ENCODE measurements at places on chromosomes 13 and 19.

DNA sequence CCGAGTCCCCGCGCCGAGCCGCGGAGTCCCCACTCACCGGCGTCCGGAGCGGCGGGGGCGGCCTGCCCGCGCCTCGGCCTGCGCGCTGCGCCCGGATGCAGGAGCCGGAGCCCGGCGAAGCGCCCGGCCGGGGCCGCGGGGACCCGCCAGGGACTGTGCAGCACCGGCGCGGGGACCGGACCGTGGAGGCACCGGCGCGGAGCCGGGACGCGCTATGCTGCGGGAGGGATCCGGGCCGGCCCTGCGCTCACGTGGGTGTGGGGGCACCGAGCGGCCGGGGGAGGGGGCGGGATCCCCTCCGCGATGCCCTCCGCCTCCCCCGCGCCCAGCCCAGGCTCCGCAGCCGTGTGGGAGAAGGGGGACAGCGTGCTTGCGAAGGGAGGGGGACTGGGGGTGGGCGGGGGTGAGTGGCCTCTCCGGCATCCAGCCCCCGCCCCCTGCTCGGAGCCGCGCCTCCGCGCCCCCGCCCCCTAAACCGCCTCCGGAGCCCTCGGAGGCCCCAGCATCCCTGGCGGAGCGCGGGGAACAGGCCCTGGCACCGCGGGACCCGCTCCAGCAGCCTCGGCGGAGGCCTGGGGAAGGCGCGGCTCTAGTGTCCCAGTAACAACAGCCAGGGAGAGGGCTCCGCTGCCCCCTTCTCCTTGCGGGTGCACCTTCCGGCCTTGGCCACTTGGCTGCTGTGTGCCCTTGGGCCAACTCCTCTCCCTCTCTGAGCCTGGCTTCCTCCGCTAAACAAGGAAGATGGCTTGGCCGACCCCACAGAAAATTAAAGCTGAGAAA lies at the start of gene SLC1A6:
SLC1A6 (minus strand) TSS at position 389 of the 780 bp plus-strand sequence. CDS start 6,954 bp downstream, outside the sequence.
- DNase-seq: no peak

DNA sequence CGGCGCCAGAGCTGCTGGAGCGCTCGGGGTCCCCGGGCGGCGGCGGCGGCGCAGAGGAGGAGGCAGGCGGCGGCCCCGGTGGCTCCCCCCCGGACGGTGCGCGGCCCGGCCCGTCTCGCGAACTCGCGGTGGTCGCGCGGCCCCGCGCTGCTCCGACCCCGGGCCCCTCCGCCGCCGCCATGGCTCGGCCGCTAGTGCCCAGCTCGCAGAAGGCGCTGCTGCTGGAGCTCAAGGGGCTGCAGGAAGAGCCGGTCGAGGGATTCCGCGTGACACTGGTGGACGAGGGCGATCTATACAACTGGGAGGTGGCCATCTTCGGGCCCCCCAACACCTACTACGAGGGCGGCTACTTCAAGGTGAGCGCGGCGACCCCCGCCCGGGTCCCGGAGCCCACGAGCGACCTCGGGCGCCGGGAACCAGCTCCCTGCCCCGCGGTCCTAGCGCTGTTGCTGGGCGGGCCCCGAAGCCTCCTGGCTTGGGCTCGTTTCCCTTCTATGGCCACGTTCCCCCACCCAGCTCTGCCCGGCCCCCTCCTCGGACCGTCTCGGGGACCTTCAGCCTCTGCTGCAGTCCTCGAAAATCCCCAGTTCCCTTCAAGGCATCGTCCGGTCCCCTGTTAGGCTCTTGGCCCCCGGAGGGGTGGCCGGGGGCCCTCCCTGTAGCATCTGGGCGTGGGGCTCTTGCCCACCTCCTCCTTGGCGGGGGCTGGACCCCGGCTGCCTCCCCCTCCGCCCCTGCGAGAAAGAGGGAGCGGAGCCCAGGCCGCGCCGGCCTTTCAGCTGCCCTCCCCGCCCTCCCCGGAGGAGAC lies at the start of gene CDC34:
CDC34 (plus strand) TSS at position 8 of the 808 bp plus-strand sequence; CDS start at position 180, 172 bp downstream.
- no peak for DNase-seq

DNA sequence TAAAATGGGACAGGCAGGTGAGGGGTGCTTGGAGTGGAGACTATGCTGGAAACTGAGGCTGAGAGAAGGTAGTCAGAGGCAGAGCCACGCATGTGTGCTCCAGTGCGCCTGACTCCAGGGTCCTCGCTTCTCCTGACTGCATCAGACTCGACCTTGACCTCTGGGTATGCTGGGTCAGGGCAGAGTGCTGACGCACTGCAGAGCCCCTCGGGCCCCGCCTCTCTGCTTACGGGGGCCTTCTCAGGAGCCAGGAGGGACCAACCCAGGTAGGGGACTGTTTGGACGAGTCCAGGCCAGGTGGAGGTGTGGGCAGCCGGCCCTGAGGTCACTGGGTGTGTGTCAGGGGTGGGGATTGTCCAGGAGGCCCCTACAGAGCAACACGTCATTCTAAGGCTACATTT lies 22.9 kb upstream of the SLC7A10 start:
- no peak for DNase-seq

DNA sequence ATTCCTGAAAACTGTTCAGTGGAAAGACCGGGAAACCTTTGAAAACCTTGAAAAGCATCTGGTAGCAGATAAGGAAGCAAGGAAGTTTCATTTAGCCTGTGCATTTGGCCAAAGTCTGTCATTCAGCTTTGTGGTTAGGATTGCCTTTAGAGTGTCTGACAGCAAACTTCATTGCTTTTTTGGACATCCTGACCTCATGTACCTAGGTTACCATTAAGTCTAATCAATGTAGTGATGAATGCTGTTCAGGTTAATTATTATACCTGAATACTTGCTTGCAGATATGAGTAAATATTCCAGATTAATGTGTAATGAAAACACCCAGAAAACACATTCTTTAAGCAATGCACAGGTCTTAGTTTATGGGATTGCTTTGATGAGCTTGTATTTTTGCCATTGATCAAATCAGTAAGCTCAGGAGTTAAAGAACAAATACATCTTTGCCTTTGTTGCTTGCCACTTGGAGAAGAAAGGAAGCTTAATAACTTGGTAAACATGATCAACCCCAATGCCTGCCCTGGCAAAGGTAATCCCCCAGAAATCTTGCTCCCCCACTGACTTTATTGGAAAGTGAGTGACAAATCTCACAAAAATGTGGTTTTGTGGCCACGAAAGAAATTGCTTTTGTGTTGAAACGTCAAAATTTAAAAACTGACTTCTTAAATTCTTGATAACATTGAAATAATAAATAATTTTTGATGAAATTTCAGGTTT lies 87.4 kb downstream of the SLC15A1 start:
- DNase-seq: no peak

GRCh38 chr19:39686739-39687138 lies 17.5 kb upstream of the LGALS14 start:
- DNase-seq: no peak

GRCh38 chr13:112947796-112948195 lies 21.2 kb upstream of the MCF2L start:
- no peak for DNase-seq

DNA sequence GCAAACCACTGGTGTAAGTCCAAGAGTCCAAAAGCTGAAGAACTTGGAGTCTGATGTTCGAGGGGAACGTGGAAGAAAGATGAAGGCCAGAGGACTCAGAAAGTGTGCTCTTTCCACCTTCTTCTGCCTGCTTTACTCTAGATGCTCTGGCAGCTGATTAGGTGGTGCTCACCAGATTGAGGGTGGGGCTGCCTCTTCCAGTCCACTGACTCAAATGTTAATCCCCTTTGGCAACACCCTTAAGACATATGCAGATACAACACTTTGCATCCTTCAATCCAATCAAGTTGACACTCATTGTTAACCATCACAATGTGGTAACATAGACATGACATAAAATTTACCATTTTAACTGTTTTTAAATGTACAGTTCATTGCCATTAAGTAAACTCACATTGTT lies 249.5 kb downstream of the COG6 start:
- DNase-seq: no peak

DNA sequence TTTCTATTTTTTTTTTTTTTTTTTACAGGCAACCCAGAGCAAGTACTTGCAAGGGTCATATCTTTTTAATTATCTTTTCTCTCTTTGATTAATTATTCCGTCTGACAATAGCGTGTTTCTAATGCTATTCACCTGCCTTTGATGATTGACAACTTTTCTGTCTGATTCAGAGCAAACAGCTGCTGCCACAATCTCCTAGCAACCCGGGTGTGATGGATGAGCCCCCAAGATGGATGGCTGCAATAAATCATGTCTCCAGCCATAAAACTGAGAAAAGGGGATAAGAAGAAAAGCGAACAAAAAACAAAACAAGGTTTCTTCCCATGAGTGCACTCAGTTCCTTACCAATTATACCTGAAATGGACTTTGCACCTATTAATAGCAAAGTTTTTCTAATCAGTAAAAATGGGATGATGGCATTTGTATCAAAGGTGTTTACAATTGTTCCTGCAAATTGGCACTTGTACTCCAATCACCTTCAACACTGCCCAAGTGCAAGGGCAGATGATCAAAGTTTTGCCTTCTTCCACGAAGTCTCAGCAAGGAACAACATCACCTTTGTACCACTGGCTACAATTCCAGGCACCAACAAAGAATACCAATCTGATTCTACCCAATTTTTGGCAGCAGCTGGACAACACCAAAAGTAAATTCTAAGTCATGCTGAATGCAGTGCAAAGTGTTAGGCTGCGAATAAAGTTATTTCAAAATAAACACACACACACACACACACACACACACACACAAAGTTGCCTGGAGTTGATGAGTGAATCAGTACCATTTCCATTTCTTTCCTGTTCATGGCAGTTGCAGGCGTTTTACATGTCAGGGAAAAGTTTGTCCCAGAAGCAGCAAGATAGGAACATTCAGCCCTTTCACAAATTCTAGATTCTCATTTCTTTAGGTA lies 12.0 kb downstream of the TSHZ3 start:
- no peak for DNase-seq

DNA sequence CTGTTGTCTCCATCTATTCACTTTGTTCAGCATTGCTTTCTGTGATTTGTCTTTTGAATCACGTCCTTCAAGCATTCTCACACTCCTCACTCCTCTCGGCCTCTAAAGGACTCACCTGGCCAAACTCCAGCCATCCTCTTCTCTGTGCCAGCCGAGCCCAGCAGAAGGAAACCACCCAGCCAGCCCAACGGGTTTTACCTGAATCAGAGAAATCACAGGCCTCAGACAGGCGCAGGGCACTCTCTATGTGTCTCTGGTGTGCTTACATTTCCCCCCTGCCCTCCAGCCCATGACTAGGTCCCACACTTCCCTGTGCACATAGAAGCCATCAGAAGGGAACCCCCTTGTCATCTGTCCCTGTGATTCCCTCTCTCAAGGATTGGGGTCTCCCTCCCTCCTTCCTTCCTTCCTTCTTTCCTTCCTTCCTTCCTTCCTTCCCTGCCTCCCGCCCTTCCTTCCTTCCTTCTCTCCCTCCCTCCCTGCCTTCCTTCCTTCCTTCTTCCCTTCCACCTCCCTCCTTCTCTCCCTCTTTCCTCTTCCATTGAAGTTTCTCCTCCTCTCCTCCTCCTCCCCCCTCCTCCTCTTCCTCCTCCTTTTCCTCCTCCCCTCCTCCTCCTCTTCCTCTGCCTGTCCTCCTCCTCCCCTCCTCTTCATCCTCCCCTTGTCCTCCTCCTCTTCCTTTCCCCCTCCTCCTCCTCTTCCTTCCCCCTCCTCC lies 8.8 kb upstream of the ZNF541 start:
- no peak for DNase-seq

GRCh38 chr19:38298821-38299680 lies 5.0 kb upstream of the C19orf33 start:
- no peak for DNase-seq

DNA sequence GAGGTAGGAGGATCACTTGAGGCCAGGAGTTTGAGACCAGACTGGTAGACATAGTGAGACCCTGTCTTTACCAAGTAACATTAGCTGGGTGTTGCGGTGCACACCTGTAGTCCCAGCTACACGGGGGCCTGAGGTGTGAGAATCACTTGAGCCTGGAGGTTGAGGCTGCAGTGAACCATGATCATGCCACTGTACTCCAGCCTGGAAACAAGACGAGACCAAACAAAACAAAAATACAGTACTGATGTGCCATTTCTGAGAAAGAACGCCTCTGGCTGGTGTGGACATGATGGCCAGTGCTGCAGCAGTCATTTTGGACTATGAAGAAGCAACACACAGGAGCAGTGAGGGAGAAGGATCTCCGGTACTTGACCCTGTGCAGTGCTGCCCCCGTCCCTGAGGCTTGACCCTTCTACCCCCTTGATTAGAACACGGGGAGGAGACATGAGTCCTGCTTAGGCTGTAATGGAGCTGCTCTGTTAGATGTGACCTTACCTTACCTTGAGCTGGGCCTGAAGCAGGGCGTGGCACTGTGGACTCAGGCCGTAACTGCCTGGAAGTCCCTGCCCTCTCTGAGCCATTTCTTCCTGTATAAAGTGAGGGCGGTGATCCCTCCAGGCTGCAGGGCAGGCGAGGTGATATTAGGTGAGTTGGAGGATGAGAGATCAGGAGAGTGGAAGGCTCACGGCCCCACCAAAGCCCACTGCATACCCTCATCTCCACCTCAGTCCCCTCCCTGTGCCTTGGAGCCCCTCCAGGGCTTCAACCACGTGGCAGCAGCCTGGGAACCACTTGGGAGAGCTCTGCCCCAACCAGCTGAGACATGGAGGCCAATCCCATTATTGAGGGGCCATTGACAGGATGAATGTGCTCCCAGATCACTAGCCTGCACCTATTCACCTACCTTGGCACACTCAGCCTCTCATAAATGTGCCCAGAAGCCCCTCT lies 5.9 kb downstream of the RPL18A start:
- DNase-seq: no peak

- DNase-seq: no peak
Measured at GRCh38 chr19:51743405-51743804, 8.3 kb downstream of the FPR1 start.

DNA sequence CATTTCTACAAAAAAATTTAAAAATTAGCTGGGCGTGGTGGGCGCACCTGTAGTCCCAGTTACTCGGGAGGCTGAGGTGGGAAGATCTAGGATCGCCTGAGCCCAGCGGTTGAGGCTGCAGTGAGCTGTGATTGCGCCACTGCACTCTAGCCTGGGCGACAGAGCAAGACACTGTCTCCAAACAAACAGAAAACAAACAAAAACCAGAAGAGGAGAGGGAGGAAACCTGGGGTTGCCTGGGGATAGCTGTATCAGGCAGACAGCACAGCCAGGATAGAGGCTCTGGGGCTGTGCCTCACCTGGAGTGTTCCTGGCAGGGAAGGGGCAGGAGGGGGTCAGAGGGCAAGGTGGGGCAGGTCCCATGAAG lies 2.6 kb upstream of the POLR2E start:
- no peak for DNase-seq

- DNase-seq: no peak
Measured at GRCh38 chr19:55091955-55092354, 16.3 kb downstream of the EPS8L1 start.

DNA sequence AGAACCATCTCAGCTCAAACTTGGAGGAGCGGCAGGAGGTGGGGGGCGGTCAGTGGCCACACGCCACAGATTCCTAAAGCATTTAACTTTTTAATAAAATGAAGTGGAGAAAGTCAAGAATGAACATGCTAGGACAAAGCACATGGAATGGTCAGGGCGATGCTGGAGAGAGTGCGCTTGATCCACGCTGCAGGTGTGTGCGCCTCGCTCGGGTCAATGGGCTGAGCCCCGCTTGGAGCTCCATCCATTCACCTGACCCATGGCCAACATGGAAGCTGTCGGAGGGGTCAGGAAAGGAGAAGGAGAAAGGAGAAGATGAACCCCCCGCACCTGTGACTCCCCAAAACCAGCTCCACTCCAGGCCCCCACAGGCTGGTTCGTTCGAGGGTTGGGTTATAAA lies 41.8 kb downstream of the SUGP2 start:
- no peak for DNase-seq
